ENCODE measurements at places on chromosomes 3 and 15. TPM values are rescaled to one million over a fixed set of nuclear protein-coding genes. Genes with fewer than 3 reads are reported as not detected.

GRCh38 chr3:9248522-9249271, 749 bp downstream of the SRGAP3 start:
- peak; percentile 67 for ATAC-seq

DNA sequence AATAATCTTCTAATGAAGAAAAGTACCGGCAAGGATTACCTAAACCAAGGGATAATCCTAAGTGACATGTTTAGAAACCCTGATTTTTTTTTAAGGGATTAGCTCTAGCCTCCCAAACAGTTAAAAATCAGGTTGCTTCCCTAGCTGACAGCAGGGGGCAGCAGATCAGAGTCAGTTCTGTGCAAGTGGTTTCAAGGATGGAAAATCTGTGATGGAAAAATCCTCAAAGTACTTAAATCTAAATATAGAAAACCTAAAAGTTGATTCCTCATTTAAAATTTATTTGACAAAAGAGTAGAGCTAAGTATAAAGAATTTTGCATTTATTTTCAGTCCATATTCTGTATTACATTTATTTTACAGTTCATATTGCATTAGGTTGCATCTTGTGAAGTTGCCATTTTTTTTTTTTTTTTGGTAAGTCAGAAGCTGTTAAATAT, 107.6 kb downstream of the PEX5L start:
- no peak for ATAC-seq

- no peak for ATAC-seq
These were observed 58.3 kb upstream of the TFRC start for GRCh38 chr3:196140224-196140623.

SLC9C1 gene
- total RNA-seq = not detected

ZCWPW2 gene
- total RNA-seq = 0.40 TPM

SUSD5 gene
- 0.08 TPM for total RNA-seq

DRD3 gene
- not detected for total RNA-seq
